ENCODE measurements at places on chromosomes 4 and X. TPM values are rescaled to one million over a fixed set of nuclear protein-coding genes. Genes with fewer than 3 reads are reported as not detected.

SLITRK4 gene
- not detected for total RNA-seq

PLP1 gene
- not detected for total RNA-seq

ATOH1 gene
- not detected for total RNA-seq

HSD17B13 gene
- total RNA-seq = not detected

CCDC120 gene
- total RNA-seq = 5.4 TPM

TRPC3 gene
- total RNA-seq = 0.15 TPM

CENPVL3 gene
- not detected for total RNA-seq

DNA sequence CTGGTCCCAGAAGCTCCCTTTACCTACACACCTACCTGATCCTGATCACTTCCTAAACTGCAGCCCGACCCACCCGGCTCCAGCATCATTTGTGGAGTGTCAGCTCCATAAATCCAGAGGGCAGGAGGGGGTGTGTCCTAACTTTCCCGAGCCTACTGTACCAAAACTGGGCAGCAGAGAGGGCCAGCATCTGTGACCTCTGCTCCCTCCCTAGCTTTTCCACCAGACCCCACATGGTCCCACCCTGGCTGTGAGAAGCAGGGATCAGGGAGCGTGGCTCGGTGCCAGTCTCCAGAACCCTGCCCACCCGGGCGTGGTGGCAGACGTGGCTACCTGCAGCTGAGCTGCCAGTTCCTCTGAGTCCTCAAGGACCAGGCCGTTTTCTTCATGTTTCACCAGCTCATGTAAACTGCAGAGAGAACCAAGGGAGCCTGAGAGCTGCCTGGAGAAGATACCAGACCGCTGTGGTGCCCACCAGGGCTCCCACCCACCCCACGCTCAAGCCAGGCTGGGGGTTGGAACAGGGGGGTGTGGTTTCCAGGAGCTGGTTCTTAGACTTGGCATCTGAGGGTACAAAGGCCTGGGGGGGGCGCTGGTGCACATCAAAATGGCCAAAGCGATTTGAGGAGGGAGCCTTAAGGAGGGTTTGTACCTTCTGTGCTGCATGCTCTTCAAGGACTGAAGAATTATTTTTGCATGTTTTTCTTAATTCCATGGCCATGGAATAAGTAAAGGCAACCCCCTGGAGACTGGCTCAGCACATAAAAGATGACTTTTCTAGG, 76.7 kb upstream of the DRD5 start:
- H3K4me3 ChIP-seq = no peak overlapping the region
- H3K36me3 ChIP-seq = no peaks in the 10 kb centered on the region
- H3K4me1 ChIP-seq = no peaks in the 10 kb centered on the region
- no peak overlapping the region for H3K27ac ChIP-seq
- H3K27me3 ChIP-seq = no peaks in the 10 kb centered on the region

DNA sequence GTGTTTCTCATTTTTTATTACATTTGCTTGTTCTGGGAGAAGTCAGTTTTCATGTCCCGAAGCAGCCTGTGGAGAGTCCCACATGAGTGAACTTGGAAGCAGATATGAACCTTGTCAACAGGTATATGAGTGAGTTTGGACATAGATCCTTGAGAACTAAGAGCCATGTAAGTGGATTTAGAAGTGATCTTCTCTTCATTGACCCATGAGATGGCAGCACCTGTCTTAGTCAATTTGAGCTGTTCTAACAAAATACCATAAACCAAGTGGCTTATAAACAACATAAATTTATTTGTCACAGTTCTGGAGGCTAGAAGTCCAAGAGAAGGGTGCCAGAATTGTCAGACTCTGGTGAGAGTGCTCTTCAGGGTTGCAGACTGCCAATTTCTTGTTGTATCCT, 1043.8 kb downstream of the ADGRL3 start:
- no peaks in the 10 kb centered on the region for H3K27me3 ChIP-seq
- DNase-seq = no peak
- no peak overlapping the region for H3K27ac ChIP-seq
- no peak overlapping the region for H3K4me3 ChIP-seq

DNA sequence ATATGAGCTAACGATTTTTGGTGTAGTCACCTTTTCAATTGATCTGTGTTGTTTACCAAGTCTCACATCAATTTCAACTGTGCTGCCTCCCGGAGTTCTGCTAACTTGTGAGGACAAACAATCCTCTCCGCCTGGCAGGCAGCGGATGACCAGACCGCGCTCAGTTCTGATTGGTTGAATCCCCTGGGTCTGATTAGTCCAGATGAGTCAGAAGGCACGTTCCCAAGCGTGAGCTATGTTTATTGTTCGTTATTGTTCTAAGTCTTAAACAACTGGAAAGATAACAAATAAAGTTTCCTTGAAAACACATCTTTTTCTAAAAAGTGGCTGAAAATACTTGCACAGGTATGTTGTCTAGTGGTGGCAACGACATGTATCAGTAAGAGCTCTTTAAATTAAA, 37.9 kb upstream of the TRPC3 start:
- H3K27me3 ChIP-seq = no peaks in the 10 kb centered on the region
- no peaks in the 10 kb centered on the region for H3K4me1 ChIP-seq
- H3K27ac ChIP-seq = no peak overlapping the region
- no peak overlapping the region for H3K4me3 ChIP-seq

GRCh38 chr4:41157009-41157408, 57.3 kb downstream of the APBB2 start:
- H3K27ac ChIP-seq = no peak overlapping the region
- no peak overlapping the region for H3K4me3 ChIP-seq
- no peaks in the 10 kb centered on the region for H3K36me3 ChIP-seq
- no peaks in the 10 kb centered on the region for H3K27me3 ChIP-seq
- no peaks in the 10 kb centered on the region for H3K4me1 ChIP-seq

DNA sequence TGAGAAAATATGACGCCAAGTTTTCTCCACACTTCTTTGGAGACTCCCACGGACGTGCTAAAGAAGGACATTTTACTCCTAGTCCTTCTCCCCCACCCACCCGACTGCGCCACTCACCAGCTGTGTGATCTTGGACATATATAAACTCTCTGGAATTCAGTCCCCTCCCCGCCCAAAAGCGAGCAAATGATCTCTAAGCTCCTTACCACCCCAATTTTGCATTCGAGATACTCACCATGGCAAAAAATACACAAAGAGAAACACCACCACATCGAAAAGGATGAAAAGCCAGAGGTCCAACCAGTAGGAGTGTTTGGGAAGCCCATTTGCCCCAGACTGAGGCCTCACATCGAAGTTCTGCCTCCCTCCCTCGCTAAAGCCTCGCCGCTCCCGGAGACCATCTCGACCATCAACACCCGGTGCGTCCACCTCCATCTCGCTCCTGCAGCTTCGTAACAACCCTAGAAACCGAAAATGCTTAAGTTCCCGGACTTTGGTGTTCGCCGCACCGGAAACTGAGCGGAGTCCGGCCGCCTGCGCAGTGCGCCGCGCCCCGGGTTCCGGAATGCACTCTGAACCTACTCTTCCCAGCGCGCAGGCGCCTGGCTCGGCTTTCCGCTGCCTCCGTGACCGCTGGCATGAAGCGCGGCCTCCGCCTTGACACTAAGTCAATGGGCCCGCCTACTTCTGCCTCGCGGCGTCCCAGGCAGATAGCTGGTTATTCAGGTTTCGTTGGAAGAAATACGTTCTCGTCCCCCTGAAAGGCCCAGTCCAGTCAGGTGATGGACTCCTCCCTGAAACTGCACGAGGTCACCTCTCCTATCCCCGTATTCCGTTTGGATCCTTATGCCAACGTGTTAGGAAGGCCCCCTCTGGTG, 21.6 kb downstream of the FABP2 start:
- peak; percentile 89 for DNase-seq
- no peaks in the 10 kb centered on the region for H3K27me3 ChIP-seq
- H3K27ac ChIP-seq = peak overlapping the region; percentile 97
- peak overlapping the region; percentile 99 for H3K4me3 ChIP-seq
- peaks cover 6% of the 10 kb centered on the region for H3K36me3 ChIP-seq

- H3K27me3 ChIP-seq = no peaks in the 10 kb centered on the region
- no peak overlapping the region for H3K27ac ChIP-seq
- peaks cover 11% of the 10 kb centered on the region for H3K36me3 ChIP-seq
- H3K4me3 ChIP-seq = no peak overlapping the region
These were observed 58.3 kb downstream of the PCGF3 start for GRCh38 chr4:763922-764321.

DNA sequence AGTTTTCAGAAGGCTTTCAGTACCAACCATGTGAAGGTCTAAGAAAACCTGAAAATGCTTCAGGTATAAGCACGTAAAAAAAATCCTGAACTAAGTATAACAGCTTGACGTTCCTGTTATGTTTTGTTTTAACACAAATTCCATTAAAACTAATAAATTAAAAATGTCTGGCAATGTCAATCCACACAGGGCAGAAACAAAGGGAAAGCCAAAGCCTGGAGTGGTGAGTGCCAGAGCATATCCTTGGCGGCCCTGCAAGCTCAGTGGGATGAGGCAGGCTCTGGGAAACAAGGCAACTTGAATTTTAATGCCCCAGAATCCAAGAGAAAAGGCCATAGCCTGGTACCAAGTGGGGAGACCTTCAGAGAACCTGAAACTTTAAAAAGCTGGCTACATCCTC, 78.2 kb downstream of the EPHA5 start:
- H3K36me3 ChIP-seq = no peaks in the 10 kb centered on the region
- DNase-seq = no peak
- no peaks in the 10 kb centered on the region for H3K4me1 ChIP-seq
- no peak overlapping the region for H3K27ac ChIP-seq
- H3K27me3 ChIP-seq = no peaks in the 10 kb centered on the region

DNA sequence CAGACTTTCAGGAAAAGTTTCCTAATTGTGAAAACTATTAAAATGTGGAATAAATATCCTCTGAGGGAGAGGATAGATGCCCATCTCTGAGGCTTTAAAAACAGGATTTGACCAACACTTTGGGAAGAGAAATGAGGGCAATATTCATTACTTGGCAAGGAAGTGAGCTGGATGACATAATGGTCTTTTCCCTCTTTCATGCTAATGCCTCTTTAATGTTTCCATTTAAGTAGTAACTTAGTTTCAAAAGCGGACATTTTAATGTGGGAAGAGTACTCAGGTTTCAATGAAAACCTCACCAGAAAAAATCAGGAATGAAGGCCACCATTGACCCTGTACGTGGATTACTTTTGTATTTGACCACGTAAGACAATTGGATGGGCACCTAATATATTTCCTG, 503.3 kb downstream of the ANKRD50 start:
- H3K4me3 ChIP-seq = no peak overlapping the region
- H3K36me3 ChIP-seq = no peaks in the 10 kb centered on the region
- no peak overlapping the region for H3K27ac ChIP-seq
- no peaks in the 10 kb centered on the region for H3K4me1 ChIP-seq
- DNase-seq = no peak

DNA sequence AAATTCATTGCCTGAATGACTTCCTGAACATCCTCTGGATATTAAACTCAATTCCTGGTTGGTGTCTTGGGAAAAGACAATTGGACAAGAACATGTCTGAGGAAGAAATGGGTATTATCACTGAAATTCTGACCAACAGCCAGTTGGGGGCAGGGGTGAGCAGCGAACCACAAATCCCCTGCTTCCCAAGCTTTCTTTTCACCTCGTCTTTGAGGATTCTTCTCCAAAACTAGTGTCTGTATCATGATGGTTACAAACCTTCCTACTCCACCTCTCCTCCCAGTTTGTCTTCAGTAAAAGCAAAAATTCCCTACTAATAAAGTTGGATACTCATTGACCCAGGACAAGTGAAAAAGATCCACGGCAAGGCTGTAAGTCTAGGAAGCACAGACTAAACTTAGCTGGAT, 48.3 kb upstream of the WDR1 start:
- no peak overlapping the region for H3K4me3 ChIP-seq
- no peaks in the 10 kb centered on the region for H3K27me3 ChIP-seq
- DNase-seq = no peak
- H3K36me3 ChIP-seq = no peaks in the 10 kb centered on the region
- no peak overlapping the region for H3K27ac ChIP-seq
- H3K4me1 ChIP-seq = peaks cover 23% of the 10 kb centered on the region

DNA sequence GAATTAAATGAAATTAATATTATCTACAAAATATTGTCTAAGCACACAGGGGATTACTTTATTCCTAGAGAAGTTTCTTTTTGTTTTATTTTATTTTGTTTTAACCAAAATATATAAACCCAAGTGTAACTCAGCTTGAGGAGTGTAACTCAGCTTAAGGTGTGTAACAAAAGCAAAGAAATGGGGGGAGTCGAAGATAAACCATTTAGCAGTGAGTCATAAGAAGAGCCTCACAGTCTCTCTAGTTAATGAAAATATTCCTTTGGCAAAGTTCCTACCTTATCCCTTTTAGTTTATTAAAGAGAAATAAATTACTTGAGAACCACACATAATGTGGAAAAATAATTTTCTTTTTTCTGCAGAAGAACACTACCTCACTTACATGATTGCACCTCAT, 261.8 kb downstream of the KCTD8 start:
- no peaks in the 10 kb centered on the region for H3K27me3 ChIP-seq
- H3K27ac ChIP-seq = no peak overlapping the region
- H3K4me1 ChIP-seq = no peaks in the 10 kb centered on the region
- DNase-seq = no peak

- no peaks in the 10 kb centered on the region for H3K36me3 ChIP-seq
- no peak for DNase-seq
- no peak overlapping the region for H3K4me3 ChIP-seq
- no peaks in the 10 kb centered on the region for H3K27me3 ChIP-seq
- H3K4me1 ChIP-seq = no peaks in the 10 kb centered on the region
These were observed 82.7 kb downstream of the RAPGEF2 start for GRCh38 chr4:159185591-159186023.

DNA sequence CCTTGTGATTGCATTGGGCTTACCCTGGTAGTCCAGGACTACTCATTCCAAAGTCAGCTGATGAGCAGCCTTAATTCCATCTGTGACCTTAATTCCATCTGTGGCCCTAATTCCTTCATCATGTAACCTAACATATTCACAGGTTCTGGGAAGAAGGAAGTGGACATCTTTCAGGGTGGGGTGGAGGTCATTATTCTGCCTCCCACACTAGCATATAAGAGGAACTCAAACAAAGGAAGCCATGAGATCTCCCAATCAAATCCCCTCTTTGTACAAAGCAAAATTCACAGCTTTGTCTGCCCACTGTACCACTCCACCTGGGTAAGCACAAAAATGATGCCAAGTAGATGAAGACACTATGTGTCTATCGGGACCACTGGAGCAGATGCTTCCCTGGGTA, 87.3 kb downstream of the SLC2A9 start:
- no peak overlapping the region for H3K4me3 ChIP-seq
- H3K4me1 ChIP-seq = no peaks in the 10 kb centered on the region
- H3K27me3 ChIP-seq = no peaks in the 10 kb centered on the region
- no peak for DNase-seq

All from CD8-positive, alpha-beta memory T cell (primary cell).